Central memory CD4-positive, alpha-beta T cell (primary cell): ENCODE measurements at places on chromosomes 6 and 20.

DNA sequence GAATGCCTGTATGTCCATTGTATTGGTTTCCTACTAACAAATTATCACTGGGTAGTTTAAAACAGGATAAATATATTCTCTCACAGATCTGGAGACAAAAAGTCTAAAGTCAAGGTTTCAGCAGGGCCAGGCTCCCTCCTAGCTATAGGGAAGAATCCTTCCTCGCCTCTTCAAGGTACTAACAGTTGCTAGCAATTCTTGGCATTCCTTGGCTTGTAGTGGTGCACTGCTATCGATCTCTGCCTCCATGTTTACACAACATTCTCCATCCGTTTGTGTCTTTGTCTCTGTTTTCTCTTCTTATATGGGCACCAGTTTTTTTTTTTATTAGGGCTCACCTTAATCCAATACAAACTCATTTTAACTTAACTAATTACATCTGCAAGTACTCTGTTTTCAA is 48.9 kb downstream of the OR2B6 start:
- DNase-seq, result no peak

GRCh38 chr20:18032977-18033892 is 24.5 kb downstream of the OVOL2 start:
- no peak for DNase-seq

- no peak for DNase-seq
These were observed 437.2 kb downstream of the BCKDHB start for GRCh38 chr6:80543598-80544222.

DNA sequence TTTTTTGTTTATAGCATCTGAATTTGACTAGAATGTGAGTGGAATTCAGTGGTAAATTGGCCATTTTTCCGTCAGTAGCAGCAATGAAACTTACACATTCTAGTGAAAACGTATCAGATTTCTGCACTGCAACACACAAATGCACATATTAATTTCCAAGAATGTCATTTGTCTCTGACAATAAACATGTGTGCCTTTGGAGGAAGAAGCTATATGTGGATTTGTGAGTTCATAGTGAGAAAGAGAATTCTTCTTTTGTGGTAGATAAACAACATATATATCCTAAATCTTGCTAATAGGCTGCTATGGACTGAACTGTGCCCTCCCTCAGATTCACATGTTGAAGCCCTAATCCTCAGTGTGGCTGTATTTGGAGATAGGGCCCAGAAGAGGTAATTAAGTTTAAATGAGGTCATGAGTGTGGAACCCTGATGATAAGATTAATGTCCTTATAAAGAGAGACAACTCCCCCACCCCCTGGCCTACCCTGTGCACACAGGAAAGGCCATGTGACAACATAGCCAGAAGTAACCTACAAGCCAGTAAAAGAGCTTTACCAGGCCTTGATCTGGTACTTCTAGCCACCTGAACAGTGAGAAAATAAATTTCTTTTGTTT is 200.2 kb upstream of the EYA4 start:
- no peak for DNase-seq

DNA sequence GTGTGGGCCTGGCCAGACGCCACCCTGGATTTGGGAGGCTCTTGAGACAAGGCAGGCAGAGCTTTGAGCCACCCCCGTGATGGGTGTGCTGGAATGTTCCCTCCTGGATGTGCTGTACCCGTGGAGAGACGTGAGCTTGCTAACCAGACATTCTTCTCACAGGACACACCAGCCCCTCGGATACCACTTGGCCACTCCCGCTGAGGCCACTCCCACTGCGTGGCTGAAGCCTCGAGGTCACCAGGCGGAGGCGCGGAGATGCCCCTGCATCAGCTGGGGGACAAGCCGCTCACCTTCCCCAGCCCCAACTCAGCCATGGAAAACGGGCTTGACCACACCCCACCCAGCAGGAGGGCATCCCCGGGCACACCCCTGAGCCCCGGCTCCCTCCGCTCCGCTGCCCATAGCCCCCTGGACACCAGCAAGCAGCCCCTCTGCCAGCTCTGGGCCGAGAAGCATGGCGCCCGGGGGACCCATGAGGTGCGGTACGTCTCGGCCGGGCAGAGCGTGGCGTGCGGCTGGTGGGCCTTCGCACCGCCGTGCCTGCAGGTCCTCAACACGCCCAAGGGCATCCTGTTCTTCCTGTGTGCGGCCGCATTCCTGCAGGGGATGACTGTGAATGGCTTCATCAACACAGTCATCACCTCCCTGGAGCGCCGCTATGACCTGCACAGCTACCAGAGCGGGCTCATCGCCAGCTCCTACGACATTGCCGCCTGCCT is 14.1 kb downstream of the SLCO4A1 start:
- no peak for DNase-seq
